Naive thymus-derived CD4-positive, alpha-beta T cell (primary cell): ENCODE measurements at places on chromosomes 7 and 10. TPM values are rescaled to one million over a fixed set of nuclear protein-coding genes. Genes with fewer than 3 reads are reported as not detected.

Gene XRCC2
- polyA plus RNA-seq, result 0.41 TPM

Gene TAC1
- not detected for polyA plus RNA-seq

Gene SPDYE6
- 0.14 TPM for polyA plus RNA-seq

Gene NME8
- not detected for polyA plus RNA-seq

Gene GIMAP4
- 405 TPM for polyA plus RNA-seq

Gene OR13A1
- polyA plus RNA-seq, result not detected

GRCh38 chr10:36048236-36048635 lies 406.1 kb upstream of the FZD8 start:
- no peak for DNase-seq

- DNase-seq, result peak; percentile 42
Observed at GRCh38 chr10:12350167-12350872, 973 bp downstream of the CAMK1D start.

DNA sequence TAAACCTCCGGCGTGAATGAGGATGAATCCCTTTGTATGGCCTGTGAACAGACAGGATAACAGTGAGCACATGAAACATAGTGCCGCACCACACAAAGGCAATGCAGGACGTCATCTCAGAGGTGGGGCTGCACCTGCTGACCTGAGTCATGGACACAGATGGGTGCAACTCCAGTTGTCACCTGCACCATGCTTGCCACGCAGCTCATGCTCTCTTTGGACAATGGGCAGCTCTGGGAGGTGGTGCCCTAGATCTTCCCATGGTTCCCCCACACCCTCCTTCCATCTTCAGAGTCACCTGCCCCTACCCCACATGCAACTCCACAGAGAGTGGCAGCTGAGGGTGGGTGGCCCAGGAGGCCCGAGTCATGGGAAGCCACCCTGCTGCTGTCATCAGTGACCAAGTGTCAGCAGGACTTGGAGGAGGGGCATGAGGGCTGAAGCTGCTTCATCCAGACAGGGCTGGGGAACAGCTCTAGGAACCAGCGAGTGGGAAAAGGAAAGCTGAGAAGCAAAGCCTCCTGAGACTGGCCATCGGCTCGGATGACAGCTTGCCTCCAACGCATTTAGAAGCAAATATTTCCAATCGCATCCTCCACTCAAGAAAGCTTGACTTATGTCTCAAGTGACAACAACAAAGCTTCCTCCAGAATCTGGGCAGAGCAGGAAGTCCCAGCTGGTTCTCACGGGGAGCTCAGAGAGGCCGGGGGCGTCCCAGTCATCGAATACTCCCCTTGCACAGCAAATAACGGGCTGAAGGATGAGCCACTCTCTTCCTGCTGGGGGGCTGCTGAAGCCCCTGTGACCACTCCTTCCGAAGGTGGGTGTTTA lies 27.1 kb downstream of the VIPR2 start:
- DNase-seq, result no peak

DNA sequence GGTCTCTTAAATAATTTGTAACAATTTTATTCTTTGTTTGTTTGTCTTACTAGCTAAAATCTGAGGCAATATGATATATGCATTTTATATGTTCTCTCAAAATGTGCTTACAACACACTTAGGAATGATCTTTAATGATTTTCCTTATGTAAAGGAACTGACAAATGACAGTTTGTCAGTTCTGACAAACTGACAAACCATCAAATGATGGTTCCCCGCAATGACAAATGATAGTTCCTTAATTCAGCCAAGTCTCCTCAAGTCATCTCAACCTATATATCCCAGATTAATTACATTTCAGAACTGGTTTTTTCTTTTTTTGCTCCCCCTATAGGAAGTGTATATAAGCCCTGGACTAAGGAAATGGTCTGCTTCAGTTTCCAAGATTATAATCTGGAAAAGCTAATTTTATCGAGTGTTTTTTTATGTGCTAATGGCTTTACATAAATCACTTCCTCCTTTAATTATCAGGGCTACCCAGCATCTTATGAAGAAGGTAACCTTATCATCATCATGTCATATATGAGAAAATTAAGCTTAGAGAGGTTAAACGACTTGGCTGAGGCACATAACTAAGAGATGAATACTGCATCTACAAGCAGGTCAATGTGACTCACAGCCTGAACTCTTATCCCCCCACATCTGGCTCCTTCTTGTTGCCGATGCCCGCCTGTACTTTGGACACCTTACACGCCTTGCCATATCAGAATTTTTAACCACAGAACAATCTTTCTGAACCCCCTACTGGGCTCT lies 75.1 kb downstream of the RELN start:
- DNase-seq, result no peak

DNA sequence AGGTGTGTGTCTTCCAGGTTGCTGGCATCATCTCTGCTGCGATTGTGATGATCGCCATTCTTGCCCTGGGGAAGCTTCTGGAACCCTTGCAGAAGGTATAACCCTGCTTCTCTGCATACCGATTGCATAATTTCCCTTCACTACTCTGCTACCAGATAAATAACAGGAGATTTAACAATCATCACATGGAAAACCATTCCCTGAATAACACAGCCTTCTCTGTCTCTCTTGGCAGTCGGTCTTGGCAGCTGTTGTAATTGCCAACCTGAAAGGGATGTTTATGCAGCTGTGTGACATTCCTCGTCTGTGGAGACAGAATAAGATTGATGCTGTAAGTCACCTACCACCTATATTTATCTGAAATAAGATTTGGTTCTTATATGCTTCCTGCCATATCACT lies 33.8 kb downstream of the SLC26A4 start:
- DNase-seq, result no peak

DNA sequence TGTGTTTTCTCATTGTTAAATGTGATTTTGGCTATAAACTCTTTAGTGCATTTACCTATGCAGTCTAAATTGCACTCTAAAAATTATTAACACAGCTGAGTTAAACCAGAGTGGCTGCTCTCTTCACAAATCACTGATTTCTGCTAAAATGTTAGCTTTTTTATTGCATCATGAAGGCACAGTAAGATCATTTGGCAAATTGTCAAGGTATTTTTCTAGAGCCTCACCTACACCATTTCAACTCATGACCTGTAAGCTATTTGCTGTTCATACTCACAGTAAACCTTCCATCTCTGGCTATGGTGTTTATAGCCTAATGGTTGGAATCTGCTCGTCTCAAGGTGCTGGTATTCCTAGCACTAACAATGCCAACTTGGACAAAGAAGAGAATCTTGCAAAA lies 25.7 kb downstream of the NDUFB2 start:
- DNase-seq, result no peak

GRCh38 chr10:9823268-9823930 lies 1194.3 kb upstream of the CELF2 start:
- no peak for DNase-seq

DNA sequence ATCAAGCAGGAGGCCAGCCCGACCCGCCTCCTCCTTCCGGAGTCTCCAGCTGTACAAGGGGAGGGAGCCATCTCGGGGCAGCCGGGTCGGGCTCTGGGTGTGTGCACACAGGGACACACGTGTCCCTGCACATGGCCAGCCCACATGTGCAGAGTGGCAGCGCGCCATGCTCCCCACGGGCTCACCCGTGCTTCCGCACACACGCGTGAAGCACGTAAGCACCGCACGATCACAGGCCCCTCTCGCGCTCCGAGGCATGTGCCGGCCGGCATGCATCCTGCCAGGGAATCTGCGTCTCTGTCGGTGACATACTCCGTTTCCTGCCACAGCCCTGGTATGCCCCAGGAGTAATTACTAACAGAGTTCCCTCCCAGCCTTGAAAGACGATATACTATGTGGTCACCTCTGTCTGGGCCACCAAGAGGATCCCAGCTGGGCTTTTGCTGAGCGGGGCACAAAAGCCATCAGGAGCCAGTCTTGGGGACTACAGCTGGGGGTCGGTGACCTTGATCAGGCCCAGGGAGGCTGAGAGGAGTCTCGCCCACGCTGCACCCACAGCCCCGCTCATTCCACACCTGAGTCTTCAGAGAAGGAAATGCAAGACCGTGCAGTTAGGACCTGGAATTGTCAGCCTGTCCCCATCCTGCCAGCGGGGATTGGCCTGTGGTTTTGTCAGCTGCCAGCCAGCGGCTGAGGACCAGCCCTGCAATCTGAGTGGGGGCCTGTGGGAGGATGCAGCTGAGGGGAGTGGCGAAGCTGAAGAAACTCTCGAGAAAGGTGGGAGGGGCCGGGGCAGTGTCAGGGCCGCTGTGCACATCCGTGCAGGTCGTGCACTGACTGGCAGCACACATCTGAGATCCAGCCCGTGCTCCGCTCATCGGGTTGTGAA lies 11.0 kb upstream of the LFNG start:
- peak; percentile 94 for DNase-seq

DNA sequence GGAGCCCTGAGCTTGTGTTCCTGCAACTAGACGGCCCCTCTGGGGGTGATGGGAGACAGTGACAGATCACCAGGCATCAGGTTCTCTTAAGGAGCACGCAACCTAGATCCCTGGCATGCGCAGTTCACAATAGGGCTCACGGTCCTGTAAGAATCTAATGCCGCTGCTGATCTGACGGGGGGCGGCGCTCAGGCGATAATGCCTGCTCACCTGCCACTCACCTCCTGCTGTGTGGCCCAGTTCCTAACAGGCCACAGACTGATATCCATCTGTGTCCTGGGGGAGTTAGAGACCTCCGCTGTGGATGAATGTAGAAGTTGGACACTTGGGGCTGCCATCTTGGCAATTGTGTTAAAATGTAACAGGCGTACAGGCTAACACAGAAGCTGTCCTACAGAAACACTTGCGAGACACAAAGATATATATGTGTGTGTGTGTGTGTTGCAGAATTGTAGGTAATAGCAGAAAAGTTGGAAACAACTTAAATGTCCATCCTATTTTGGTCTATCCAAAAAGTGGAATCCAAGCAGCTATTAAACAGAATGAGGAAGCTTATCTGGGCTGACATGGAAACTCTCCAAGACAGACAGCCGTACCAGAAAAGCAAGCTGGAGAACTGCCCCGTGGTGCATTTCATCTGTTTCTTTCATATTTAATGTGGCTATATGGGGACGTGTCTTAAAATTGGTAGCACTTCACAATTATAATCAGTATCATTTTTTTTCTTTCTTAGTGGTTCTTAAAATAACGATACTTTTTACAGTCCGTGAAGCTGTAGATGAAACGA lies 82.8 kb downstream of the MKI67 start:
- DNase-seq, result no peak

DNA sequence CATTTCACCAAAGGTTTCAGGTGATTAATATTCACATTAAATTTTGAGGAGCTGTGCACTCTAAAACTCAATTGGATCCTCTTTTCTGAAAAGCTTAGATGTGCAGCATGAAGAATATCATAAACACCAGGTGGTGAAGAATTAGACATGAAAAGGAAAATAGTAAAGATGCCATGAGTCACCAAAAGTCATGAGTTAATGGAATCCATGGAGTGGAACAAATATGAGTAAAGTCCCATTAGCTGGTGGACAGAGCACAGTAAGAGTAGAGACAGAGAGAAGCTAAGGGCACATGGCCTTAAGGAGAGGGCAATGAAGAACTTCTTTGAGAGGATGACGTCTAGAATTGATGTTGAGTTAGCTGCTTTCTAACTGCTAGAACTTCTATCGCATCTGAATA lies 271.6 kb downstream of the CSTF2T start:
- no peak for DNase-seq

DNA sequence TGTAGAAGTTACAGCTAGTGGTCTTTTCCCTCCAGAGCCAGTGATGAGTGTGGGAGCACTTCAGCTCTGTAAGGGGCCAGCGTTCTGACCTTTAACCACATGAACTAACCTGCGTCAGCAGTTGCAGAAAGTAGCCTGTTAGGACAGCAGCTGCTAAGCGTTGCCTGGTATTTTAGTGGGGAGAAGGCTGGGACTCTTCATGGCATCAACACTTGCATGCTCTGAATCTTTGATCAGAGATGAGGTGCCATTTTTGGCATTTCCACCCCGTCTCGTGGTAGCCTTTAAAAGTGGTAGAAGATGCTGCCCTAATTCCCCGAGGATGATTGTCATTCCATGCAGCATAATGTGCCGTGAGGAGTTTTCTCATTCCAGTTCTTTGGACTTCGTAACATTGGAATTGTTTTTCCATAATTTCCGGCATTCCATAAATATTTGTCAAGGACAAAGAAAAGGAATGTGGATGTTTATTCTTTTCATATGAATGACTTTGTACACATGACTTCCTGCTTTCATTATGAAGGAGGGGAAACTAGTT lies 92.2 kb downstream of the AVL9 start:
- no peak for DNase-seq
